Right renal cortex interstitium (tissue), 3 donors: ENCODE measurements at places on chromosomes 1 and 21. TPM values are rescaled to one million over a fixed set of nuclear protein-coding genes. Genes with fewer than 3 reads are reported as not detected.
A peak's percentile ranks its signal among the peaks of the same experiment; 100 is the strongest.

FOXO6 gene
- polyA plus RNA-seq = 1.5 TPM

DNA sequence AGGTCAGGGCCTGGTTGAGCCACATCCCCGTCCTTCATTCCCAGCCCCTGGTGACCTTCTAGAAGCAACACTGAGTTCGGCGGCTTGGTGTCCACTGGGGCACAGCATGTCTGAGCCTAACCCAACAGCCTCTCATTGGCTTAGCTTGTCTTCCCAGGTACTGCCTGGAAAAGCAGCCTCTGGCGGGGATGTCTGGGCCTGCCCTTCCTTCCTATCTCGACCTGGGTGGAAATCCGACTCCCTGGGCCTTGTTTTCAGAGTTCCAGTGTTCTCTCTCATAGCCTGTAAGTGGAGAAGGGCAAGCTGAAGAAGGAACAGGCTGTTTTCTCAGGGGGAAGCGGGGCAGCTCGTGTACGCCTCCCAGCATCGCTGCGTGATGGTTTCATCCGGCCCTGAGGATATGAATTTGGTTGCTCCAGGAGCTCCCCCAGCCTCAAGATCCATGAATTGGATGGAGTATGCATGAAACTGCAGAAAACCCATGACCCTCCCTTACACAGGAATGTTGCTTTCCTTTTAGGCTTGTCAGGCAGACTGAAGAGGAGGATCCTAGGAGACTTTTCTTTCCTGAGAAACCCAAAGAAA is 116.5 kb upstream of the IRF2BP2 start:
- DNase-seq = peak; percentile 56

GRCh38 chr1:212759683-212760082 is 31.9 kb downstream of the NSL1 start:
- no peak for DNase-seq

- no peak for DNase-seq
These were observed 2.7 kb upstream of the HDGF start for GRCh38 chr1:156754219-156754618.
